ENCODE measurements at places on chromosomes 13 and 19.
A peak's percentile ranks its signal among the peaks of the same experiment; 100 is the strongest.

DNA sequence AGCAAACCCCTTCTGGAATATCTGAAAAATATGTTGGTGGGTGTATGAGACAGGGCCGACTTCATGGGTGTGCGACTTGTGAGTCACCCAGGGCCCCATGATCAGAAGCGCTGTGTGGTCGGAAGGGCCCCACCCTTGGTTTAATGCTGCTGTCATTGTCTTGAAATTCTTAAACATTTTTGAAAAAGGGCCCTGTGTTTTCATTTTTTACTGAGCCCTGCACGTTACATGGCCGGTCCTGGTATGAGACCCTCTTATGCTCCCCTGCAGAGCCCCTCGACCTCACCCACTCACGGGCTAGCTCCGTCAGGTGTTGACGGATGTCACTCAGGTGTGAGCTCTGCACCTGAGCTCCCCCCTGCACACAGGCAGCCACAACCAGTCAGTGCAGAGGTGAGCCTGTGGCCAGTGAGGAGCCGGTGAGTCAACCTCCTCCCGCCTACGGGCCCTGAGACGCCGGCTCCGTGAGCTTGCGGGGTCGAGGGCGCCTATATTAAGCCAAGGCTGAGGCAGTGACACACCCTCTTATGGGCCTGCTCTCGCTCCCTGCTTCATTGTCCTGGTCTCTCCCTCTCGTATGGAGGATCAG is 27.7 kb downstream of the GADD45B start:
- DNase-seq: no peak

DNA sequence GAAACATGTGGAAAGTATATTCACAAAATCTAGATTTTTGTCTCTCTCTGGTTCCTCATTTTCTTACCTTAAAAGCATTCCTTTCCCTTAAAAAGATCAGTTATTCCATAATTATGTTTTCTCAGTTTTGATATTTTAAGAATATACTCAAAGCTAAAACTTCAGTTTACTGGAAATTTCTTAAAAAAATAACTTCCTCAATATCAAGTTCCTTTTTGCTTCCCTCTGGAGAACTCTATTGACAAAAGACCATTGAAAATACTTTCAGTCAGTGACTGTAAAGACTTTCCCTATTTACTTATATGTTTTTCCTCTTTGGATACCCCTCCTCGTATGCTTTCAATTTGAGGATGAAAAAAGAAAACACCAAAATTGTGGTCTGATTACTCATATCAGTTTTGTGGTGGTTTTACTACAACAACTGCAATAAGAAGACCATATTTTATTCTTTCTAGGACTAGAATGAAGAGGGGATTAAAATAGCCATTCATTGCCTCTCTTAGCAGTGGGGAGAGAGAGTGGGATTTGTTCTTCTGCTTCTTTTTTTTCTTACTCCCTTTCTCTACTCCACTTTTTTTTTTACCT is 113.2 kb downstream of the ESD start:
- DNase-seq: no peak

DNA sequence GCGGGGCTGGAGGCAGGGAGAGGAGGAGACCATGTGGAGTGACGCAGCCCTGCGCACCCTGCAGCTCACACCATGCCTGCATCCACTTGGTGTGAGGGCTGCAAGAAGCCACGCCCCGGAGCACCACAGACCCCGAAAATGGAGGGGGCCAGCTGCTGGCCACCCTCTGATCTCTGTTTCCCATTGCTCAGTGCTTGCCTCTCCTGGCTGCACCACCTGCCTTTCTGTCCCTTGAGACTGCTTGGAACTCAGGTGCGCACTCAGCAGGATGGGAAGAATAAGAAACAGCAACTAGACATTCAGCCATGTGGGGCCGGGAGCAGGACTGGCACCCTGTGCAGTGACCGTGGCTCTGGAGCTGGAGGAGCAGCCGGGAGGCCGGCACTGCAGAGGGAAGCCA is 64.0 kb downstream of the ANKRD10 start:
- no peak for DNase-seq

GRCh38 chr19:6482343-6482686 is 728 bp upstream of the DENND1C start:
- no peak for DNase-seq

GRCh38 chr13:62357887-62358645 is 942.4 kb upstream of the PCDH20 start:
- DNase-seq: no peak

GRCh38 chr13:81139987-81140386 is 799.1 kb upstream of the SPRY2 start:
- no peak for DNase-seq

- peak; percentile 66 for DNase-seq
Measured at GRCh38 chr13:43767341-43767931, 19.3 kb downstream of the ENOX1 start.

GRCh38 chr13:43785261-43785649 is 1.5 kb downstream of the ENOX1 start:
- no peak for DNase-seq

DNA sequence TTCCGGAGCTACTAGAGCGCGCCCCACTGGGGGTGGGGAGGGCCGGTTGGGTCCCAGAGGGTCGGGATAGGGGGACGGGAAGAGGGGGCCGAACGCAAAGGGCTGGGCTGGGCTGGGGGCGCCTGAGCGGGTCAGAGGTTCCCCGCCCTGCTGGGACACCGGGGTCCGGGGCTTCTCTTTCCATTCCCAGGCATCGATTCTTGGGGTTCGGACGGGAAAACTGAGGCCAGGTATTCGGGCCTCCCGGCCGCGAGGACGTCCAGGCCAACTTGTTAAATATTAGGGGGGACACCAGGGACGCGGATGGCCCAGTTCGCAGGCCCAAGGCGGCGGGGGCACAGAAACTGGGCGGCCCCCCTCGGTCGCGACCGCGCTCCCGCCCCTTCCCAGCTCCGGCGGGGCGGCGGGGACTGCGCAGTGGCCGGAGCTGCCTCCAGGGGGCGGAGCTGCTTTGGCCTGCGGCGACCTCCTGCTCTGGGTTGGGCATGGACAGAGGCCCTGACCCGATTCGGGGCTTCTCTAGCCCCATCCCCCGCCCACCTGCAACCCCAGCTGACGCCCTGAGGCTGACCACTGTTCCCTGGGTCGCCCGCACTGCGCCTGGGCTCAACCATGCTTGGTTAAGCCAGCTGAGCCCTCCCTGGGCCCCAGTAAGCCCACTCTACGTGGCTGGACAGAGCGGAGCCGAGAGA is 1.2 kb upstream of the KLF16 start:
- no peak for DNase-seq

DNA sequence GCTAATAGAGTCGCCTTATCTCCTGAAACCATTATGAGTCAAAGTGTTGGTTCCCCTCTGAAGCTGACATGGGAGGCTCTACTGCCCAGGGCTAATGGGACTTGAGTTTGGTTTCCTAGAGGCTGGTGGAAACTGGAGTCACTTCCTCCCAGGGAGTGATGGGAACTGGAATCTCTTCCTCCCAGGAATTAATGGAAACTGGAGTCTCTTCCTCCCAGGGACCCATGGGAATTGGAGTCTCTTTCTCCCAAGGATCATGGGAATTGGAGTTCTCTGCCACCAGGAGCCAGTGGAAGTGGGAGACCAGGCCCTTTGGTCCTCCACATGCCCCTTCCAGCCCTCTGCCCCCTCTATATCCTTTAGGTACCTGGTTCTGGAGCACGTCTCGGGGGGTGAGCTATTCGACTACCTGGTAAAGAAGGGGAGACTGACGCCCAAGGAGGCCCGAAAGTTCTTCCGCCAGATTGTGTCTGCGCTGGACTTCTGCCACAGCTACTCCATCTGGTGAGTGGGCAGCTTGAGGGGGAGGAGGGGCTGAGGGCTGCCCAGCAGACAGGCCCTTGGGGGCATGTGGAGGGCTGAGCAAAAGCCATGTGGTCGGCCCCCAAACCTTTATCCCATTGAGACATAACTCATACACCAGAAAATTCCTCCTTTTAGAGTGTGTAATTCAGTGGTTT is 5.5 kb downstream of the BRSK1 start:
- no peak for DNase-seq

DNA sequence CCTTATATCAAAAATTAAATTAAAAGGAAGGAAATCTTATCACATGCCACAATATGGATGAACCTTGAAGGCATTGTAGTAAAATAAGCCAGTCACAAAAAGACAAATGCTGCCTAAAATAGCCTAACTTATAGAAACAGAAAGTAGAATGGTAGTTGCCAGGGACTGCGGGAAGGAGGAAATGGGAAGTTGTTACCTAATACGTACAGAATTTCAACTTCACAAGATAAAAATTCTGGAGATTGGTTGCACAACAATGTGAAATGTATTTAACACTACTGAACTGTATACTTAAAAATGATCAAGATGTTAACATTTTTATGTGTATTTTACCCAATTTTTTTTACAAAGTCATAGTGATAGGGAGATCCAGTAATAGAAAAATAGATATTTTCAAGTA is 10.2 kb upstream of the N4BP2L2 start:
- no peak for DNase-seq

DNA sequence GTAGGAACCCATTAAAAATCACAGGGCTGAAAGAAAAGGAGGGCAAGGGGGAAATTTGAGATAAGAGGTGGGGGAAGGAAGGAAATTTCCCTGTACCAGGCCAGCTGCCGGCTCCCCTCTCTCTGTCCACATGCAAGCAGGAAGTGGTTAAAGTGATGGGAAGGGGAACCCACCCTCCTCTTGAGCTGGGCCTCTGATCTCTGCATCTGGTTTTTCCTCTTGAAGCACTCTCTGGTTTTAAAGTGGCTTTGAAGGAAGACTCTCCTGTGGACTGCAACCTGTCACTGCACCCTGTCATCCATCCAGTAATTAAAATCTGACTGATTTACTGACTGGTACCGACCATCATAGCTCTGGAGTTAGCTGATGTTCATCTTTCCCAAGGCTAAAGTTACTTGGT is 239.6 kb downstream of the TSHZ3 start:
- DNase-seq: no peak
